ENCODE measurements at places on chromosomes 7 and 10. TPM values are rescaled to one million over a fixed set of nuclear protein-coding genes. Genes with fewer than 3 reads are reported as not detected.

The UCN3 gene
- total RNA-seq, result not detected

The SUN3 gene
- not detected for total RNA-seq

The LDB3 gene
- 0.15 TPM for total RNA-seq

The TRPV5 gene
- not detected for total RNA-seq

The FAM237B gene
- not detected for total RNA-seq

The ATOH7 gene
- total RNA-seq, result not detected

The DENND2A gene
- total RNA-seq, result 4.3 TPM

The MMD2 gene
- not detected for total RNA-seq

The SMARCD3 gene
- 26.9 TPM for total RNA-seq

The GIMAP2 gene
- total RNA-seq, result 0.15 TPM

The ABCC2 gene
- 0.17 TPM for total RNA-seq

The WNT8B gene
- not detected for total RNA-seq

The SLC26A3 gene
- not detected for total RNA-seq

The ANKRD22 gene
- total RNA-seq, result not detected

The UTF1 gene
- total RNA-seq, result not detected

The TMUB1 gene
- 79.1 TPM for total RNA-seq

The CNTNAP2 gene
- total RNA-seq, result under 0.01 TPM

The ZDHHC16 gene
- total RNA-seq, result 54.3 TPM

The LRRD1 gene
- 0.17 TPM for total RNA-seq

The ZNF736 gene
- 1.9 TPM for total RNA-seq

The R3HCC1L gene
- total RNA-seq, result 7.1 TPM

The TUBB8 gene
- not detected for total RNA-seq

All from bronchus fibroblast of lung (primary cell).